ENCODE measurements at places on chromosomes 6 and 20. TPM values are rescaled to one million over a fixed set of nuclear protein-coding genes. Genes with fewer than 3 reads are reported as not detected.

GRCh38 chr20:2835331-2835796 is 5.1 kb downstream of the PCED1A start:
- H3K27me3 ChIP-seq: no peaks in the 10 kb centered on the region
- no peak overlapping the region for H3K27ac ChIP-seq
- no peak for DNase-seq
- H3K4me3 ChIP-seq: no peak overlapping the region
- H3K4me1 ChIP-seq: peaks cover 2% of the 10 kb centered on the region
- peaks cover 12% of the 10 kb centered on the region for H3K36me3 ChIP-seq

DNA sequence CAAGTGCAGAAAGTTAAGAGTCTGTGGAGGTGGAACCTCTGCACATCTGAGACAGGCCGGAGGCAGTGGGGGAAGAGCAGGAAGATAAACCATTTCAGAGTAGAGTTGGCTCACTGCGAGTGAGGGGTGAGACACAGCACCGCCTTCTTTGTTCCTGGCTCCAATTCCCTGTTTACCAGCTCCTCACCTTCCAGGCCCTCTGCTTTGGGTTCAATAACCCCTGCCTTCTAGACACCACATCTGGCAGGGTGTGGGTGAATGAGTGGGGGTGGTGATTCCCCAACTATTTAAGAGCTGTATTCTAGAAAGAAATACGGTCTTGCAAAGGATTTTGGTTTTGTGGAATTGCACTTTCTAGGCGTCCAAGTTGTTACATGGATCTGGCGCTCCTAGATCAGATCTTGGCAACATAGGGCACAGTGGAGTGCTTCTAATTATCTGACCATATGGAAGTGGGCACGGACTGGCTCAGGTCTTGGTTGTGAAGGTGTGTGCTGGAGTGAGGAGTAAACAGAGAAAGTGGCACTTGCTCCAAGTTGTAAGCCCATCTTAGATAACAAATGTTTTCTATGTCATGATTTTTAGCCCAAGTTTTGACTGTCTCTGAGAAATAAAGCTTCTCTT is 141.6 kb upstream of the NRN1 start:
- H3K4me1 ChIP-seq: no peaks in the 10 kb centered on the region
- H3K27ac ChIP-seq: no peak overlapping the region
- H3K36me3 ChIP-seq: no peaks in the 10 kb centered on the region
- peaks cover 4% of the 10 kb centered on the region for H3K27me3 ChIP-seq

GRCh38 chr6:43216200-43216599 is 13.1 kb downstream of the DNPH1 start:
- no peaks in the 10 kb centered on the region for H3K27me3 ChIP-seq
- no peak overlapping the region for H3K4me3 ChIP-seq
- no peak for DNase-seq
- H3K27ac ChIP-seq: no peak overlapping the region
- no peaks in the 10 kb centered on the region for H3K4me1 ChIP-seq
- H3K36me3 ChIP-seq: peaks cover 13% of the 10 kb centered on the region

The EDEM2 gene
- total RNA-seq: 38.3 TPM

The CST2 gene
- total RNA-seq: not detected

The MYLIP gene
- 81.1 TPM for total RNA-seq

GRCh38 chr20:48350313-48350988 is 477.3 kb downstream of the PREX1 start:
- H3K4me3 ChIP-seq: no peak overlapping the region
- H3K27me3 ChIP-seq: no peaks in the 10 kb centered on the region
- H3K27ac ChIP-seq: no peak overlapping the region
- H3K36me3 ChIP-seq: no peaks in the 10 kb centered on the region
- no peak for DNase-seq
- no peaks in the 10 kb centered on the region for H3K4me1 ChIP-seq

The NKAIN4 gene
- 0.60 TPM for total RNA-seq

GRCh38 chr6:38354905-38355304 is 284.8 kb downstream of the BTBD9 start:
- H3K27me3 ChIP-seq: no peaks in the 10 kb centered on the region
- no peaks in the 10 kb centered on the region for H3K36me3 ChIP-seq
- H3K4me3 ChIP-seq: no peak overlapping the region
- H3K27ac ChIP-seq: no peak overlapping the region
- H3K4me1 ChIP-seq: peaks cover 5% of the 10 kb centered on the region
- no peak for DNase-seq

The CGA gene
- 5.5 TPM for total RNA-seq

The E2F3 gene
- total RNA-seq: 33.2 TPM

DNA sequence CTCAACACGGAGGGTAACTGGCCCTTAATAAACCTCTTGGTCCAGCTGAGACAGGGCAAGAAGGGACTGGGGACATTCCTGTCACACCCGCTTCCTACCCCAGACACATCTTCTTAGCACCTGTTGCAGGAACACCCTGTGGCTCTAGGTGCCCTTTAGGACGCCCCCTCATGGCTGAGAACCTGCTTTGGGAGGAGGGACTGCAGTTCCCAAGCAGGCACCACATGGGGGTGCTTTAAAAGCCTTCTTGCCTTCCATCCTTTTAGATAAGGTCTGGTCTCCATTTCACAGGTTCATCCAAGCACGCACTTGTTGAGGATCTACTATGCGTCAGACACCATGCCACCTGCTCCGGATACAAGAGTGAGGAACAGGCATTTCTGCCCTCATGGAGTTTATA is 26.6 kb downstream of the NSFL1C start:
- H3K36me3 ChIP-seq: peaks cover 15% of the 10 kb centered on the region
- DNase-seq: no peak
- no peak overlapping the region for H3K27ac ChIP-seq
- no peaks in the 10 kb centered on the region for H3K27me3 ChIP-seq
- no peaks in the 10 kb centered on the region for H3K4me1 ChIP-seq

The CYP24A1 gene
- not detected for total RNA-seq

- H3K4me1 ChIP-seq: peaks cover 8% of the 10 kb centered on the region
- peaks cover 2% of the 10 kb centered on the region for H3K36me3 ChIP-seq
- no peaks in the 10 kb centered on the region for H3K27me3 ChIP-seq
- DNase-seq: no peak
These were observed 366.7 kb downstream of the SYNE1 start for GRCh38 chr6:152270301-152270925.

GRCh38 chr6:149499066-149499465 is 14.3 kb upstream of the ZC3H12D start:
- no peak overlapping the region for H3K4me3 ChIP-seq
- no peak overlapping the region for H3K27ac ChIP-seq
- DNase-seq: no peak
- no peaks in the 10 kb centered on the region for H3K4me1 ChIP-seq
- no peaks in the 10 kb centered on the region for H3K36me3 ChIP-seq
